GM12892 (cell line): ENCODE measurements at places on chromosomes 2 and 18.

DNA sequence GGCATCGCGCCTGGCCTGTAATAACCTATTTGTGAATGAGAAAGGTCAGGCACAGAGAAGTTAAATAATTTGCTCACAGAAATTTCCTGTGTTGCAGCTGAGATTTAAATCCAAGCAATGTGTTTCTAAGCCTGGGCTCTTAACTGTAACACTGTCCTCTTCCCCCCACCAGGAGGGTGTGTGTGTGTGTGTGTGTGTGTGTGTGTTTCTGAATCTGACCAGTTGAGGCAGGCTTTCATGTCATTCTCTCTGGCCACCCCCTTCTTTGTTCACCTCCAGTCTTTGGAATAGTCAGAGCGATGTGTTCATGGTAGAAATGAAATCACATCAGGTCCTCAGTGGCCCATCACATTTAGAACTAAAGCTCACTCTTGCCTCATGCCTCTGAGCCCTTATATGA is 81.2 kb downstream of the NEDD4L start:
- no peak for DNase-seq

DNA sequence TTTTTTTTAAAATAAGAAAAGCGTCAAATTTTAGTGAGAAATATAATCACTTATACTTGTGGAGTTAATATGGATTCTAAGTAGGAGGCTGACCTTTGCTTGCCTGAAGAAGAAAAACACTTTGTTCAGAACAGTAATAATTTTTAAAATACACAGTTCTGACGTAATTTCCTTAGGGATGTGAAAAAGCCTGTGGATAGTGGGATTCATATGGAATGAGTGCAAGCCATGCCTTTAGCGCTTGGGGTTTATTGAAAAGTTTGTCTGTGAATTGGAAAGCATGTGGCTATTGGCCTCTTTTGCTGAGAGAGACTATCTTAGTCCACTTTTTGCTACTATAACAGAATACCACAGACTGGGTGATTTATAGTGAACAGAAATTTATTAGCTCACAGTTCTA is 151.3 kb downstream of the CCDC85A start:
- no peak for DNase-seq

- no peak for DNase-seq
These were observed 317.4 kb upstream of the HNRNPA3 start for GRCh38 chr2:176895158-176895557.

- DNase-seq, result no peak
These were observed 176.3 kb downstream of the SEPTIN10 start for GRCh38 chr2:109437325-109438090.

DNA sequence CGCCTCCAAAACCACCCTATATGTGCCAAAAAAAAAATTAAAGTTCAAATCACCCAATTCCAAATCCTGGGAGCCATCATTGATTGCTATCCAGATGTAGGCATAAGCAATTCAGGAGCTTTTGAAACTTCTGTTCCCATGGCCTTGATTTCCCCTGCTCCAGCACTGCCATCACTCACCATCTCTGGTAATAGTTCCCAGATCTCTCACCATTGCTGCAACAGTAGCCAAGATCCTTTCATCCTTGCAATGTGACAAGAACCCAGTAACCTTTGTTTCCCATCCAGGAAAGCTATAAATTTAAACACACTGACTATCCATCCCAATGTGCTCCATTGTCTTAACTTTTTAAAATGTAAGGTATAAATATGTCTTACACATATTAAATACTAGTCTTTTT is 155.4 kb downstream of the PDE11A start:
- no peak for DNase-seq

DNA sequence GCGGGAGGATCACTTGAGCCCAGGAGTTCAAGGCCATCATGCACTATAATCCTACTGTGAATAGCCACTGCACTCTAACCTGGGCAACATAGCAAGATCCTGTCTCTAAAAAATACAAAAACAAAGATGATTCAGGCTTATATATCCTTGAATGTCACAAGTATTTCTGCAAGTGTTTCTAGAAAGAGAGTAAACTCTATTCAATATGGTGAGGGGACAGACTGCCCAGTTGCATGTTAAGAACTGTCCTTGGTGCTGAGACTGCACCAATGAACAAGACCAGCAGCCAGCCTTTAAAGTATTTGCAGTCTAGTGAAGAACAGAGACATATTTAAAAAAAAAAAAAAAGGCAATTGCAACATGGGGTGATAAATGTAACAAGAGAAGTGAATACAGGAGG is 16.4 kb downstream of the MAP3K19 start:
- no peak for DNase-seq

GRCh38 chr2:224242561-224242960 is 159.3 kb downstream of the FAM124B start:
- no peak for DNase-seq

GRCh38 chr18:39773646-39774045 is 2181.4 kb upstream of the PIK3C3 start:
- no peak for DNase-seq

DNA sequence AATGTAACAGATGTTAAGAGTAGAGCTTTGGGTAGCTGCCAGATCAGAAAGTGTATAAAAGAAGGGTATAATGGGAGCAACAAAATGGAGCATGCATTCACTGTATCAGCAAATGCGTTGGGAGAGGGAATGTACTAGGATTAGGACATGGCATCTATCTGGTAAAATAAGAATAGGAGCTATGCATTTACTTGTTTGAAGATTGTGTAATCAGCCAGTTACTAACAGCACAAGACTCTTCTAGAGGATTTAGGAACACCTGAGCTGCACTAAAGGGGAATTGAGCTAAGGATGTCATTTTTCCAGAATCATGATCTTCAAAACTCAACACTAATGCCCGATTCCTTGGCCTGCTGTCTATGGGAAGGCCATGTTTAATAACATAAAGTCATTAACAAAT is 394.2 kb upstream of the TNP1 start:
- DNase-seq, result no peak

- DNase-seq, result no peak
These were observed 180.6 kb downstream of the MTX2 start for GRCh38 chr2:176449852-176450251.

- DNase-seq, result no peak
These were observed 77.9 kb downstream of the NRP2 start for GRCh38 chr2:205760157-205760556.

DNA sequence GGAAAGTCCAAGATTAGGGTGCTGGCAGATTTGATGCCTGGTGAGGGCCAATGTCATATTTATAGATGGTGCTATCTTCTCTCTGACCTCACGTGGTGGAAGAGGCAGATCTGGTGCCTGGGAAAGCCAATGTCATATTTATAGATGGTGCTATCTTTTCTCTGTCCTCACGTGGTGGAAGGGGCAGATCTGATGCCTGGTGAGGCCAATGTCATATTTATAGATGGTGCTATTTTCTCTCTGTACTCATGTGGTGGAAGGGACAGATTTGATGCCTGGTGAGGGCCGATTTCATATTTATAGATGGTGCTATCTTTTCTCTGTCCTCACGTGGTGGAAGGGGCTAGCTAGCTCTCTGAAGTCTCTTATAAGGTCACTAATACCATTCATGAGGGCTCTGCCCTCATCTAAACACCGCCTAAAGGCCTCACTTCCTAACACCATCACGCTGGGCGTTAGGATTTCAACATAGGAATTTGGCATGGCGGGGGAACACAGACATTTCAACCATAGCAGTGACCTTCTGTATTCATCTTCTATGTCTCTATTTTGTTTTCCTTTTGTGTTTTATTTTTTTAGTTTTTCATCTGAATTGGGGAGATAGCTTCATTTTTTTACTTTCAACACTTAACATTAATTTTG is 278.4 kb downstream of the SPAG16 start:
- DNase-seq, result no peak

DNA sequence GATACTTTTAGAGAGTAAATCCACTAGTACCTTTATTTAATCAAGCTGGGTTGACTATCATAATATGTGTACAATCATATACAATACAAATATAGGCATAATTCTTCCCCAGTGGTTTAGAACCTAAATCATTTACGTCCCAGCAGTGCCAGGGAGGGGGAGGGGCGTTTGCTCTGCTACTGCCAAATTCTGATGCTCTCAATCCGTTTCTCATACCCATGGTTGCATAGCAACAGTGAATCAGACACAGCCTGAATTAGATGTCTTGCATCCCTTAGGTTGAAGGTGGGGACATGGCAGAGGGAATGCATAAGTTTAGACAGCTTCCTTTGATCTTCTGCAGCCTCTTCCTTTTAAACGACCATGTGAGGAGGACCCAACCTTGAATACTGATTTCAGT is 135.4 kb downstream of the ABCA12 start:
- DNase-seq, result no peak
